ENCODE measurements at places on chromosomes 12 and 14.

GRCh38 chr14:76081642-76082041 lies 70.1 kb upstream of the GPATCH2L start:
- no peak for DNase-seq

DNA sequence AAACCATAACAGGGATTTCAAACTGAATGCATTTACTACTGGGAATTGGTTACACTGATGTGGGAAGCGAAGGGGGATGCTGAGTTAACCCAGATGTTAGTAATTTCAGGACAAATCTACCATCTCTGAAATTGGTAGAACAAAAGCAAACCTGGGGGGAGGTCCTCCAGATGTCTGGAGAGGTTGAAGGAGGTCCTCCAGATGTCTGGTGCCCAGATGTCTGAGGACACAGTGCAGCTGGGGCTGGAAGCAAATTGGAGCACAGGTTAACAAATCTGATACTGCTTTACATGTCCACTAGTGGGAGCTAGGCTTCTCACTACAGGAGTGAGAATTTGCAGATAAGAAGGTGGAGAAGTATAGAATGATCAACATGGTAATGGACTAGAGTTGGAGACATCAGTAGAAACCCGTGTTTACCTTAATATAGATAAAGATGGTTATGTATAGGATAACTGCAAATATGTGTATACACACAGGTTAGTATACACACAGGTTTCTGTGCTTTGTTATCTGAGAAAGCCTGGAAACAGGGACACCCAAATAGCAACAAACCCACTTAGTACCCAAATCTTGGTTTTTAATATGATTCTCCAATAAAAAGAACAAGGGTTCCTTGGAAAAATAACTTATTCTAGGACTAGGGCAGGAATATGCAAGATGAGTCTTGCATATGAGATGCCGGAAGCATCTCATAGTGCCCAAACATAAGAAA lies 162.5 kb downstream of the C12orf50 start:
- DNase-seq = no peak

GRCh38 chr14:54570047-54570446 lies 3.1 kb downstream of the SAMD4A start:
- DNase-seq = no peak

GRCh38 chr14:102229071-102229738 lies 75.8 kb downstream of the MOK start:
- DNase-seq = no peak

GRCh38 chr12:76080729-76081415 lies 3.6 kb downstream of the NAP1L1 start:
- DNase-seq = no peak

DNA sequence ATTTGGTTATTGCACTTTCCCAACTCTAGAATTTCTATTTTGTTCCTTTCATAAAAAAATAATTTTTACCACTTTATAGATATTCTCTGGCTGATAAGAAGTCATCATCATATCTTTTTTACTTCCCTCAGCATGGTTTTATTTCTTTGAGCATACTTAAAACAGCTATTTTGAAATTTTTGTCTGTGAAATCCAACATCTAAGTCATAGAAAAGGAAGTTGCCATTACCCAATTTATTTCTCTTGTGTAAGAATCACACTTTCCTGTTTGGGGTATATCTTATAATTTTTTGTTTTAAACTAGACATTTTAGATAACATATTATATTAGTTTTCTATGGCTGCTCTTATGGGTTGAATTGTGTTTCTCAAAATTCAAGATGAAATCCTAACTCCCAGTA lies 400.2 kb upstream of the OR4E1 start:
- DNase-seq = no peak

GRCh38 chr14:90571149-90571947 lies 174.5 kb downstream of the CALM1 start:
- DNase-seq = no peak

- DNase-seq = peak; percentile 40
Measured at GRCh38 chr14:92310776-92311375, 12.1 kb upstream of the SLC24A4 start.

- no peak for DNase-seq
Measured at GRCh38 chr14:55383541-55384140, 28.0 kb downstream of the ATG14 start.

DNA sequence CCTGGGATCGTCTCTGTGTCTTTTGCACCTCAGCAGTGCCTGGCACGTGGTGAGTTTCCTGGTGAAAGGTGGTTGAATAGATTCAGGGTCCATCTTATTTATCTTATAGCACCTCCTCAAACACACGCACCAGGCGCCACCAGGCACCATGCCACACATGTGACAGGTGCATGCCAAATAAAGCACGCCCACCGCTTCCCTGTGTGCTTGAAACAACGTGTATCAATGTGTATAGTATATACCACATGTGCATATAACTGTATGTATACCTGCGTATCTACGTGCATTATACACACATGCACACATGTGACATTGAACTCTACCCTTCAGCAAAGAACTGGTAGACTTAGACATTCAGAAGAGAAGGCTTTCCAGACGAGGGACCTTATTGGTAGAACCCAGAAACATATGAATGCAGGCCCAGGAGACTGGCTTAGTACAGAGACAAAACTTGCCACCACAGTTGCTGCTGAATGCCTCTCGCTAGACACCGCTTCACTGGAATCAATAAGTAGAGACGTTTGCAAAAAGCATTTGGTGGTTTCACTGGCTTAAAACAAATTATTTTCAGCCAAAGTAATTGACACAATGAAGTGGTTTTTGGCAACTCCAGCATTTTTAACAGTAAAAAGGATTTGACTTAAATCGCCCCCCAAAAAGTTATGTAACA lies 10.0 kb downstream of the EML1 start:
- no peak for DNase-seq

- no peak for DNase-seq
Measured at GRCh38 chr12:46516238-46516932, 143.8 kb upstream of the SLC38A2 start.

- DNase-seq = no peak
Measured at GRCh38 chr12:92408072-92408900, 262.6 kb upstream of the BTG1 start.

DNA sequence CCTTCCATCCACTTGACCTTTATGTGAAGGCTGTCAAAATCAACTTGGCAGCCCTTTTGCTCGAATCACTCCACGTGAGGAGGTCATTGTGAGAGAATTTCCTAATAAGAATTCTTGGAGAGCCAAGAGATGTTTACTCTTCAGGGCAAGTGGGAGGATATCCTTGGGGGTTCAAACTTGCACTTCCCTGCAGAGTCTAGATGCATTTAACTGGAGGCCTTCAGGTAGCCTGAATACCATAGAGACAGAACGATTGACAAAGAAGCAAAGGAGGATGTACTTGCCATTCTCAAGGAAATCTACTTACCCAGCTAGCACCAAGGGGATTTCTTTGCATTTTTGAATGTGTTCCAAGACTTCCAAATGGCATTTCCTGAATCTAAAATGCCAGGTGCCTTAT lies 1702.6 kb upstream of the FLRT2 start:
- no peak for DNase-seq

GRCh38 chr12:108119974-108120862 lies 8.9 kb upstream of the WSCD2 start:
- DNase-seq = no peak

DNA sequence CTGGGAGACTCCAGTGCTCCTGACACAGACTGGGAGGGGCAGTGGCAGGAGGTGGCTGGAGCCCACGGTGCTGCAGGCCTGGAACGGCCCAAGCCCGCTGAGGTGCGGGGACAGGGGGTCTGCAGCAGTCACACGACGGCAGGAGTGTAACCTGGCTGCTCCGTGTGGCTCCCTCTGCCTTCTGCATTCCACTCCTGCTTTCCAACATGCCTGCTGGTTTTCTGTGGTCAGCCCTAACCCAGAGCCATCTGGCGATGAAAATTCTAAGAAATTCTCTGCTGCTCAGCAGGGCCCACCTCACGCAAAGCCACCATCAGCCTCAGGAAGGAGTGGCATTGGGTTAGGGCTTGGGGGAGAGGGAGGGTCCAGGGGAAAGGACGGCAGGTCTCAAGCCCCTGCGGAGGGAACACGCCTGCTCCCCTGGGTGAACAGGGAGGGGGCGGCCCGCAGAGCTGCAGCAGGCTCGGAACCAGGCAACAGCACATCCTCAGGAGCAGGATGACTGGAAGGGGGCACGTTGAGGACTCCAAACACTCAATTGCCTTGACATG lies 5.0 kb upstream of the FBRSL1 start:
- no peak for DNase-seq

DNA sequence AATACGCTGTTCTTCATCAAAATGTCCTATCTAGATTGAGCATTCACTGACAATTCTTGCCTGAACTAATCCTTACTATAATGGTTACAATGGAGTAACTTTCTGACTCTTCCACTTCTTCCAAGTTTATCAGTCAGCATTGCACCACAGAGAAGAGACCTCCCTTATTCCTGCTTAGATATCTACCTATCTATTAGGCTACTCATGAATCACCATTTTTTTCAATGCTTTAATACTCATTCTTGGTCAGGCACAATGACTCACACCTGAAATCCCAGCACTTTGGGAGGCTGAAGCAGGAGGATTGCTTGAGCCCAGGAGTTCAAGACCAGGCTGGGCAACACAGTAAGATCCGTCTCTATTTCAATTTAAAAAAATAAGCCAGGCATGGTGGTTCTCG lies 39.3 kb downstream of the RPS6KA5 start:
- no peak for DNase-seq

GRCh38 chr12:124636138-124636978 lies 68.9 kb upstream of the NCOR2 start:
- peak; percentile 11 for DNase-seq

DNA sequence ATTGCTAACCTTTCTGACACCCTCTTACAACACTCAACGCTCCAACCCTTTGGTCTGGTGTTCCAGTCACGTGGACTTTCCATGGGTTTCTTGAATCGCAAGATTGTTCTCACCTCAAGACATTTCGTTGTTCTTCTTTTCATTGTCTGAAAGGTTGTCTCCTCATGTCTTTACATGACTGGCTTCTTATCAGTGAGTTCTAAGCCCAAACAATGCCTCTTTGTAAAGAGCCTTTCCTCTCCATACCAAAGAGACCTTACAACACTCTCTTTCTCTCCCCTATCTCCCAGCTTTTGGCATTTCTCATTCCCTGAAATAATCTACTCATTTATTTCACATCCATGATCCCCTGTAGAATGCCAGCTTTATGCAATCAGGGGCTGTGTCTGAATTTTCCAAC lies 1144.8 kb downstream of the AACS start:
- DNase-seq = no peak
